Activated naive CD4-positive, alpha-beta T cell treated with anti-CD3 and anti-CD28 coated beads for 36 hours (primary cell): ENCODE measurements at places on chromosomes 12 and 14.

- no peak for DNase-seq
These were observed 1489.4 kb downstream of the AACS start for GRCh38 chr12:126554625-126555024.

DNA sequence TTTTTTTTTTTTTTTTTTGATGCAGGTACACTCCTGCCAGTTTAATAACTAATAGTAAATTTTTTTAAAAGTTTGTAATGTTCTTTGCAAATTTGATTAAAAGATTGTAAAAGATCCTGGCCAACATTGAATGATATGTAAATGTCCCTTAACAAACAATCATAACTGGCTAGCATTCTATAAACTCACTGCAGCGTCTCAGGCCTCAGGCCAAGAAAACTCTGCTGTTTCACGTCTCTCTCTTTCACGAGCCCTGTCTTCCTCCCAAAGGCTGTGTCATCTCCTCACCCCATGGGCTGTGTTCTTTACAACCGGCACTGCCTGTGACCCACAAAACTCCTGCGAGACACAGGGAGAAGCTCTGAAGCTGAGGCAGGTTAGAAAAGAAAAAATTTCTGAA lies 103.3 kb downstream of the NUAK1 start:
- DNase-seq = no peak

- no peak for DNase-seq
These were observed 514.6 kb downstream of the FUT8 start for GRCh38 chr14:65926935-65927700.

DNA sequence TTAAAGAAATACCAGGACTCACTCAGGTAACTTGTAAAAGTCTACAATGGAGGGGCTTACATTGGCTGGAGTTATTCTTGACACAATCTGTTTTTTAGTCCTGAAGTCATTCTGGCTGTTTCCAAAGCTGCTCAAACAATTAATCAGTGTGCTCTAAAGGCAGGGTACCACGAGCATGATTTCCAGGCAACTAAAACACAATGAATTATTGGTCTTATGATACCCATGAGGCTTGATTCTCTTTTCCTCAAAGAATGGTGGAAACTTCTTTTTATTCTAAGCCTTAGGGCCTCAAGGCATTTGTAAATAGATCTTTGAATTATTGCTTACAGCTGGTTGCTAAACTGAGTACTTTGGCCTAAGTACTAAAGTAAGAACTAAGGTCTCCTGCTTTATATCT lies 199.8 kb upstream of the PDZRN4 start:
- no peak for DNase-seq

GRCh38 chr12:108495054-108495453 lies 20.0 kb upstream of the FICD start:
- peak; percentile 38 for DNase-seq

GRCh38 chr12:126160912-126161311 lies 1095.7 kb downstream of the AACS start:
- no peak for DNase-seq

DNA sequence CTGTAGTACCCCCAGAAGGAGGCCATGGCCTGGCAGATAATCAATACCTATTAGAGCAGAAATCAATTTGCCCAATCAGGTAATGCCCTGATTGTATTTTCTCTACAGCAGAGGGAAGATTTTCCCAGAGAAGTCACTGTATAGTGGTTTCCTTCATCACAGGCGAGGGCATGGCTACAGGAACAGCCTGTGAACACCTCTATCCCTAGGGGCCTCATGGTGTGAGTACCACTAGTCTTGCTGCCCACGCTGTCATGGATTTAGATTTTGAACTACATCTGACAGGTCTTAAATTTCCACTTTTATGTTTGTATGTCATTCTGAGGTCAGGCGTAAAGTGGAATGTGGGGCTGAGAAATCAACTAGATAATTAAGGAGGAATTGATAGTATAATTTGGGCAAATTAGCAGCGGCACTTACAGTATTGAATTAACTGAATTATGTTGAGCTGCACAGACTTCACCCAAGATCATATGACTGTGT lies 42.4 kb upstream of the STXBP6 start:
- no peak for DNase-seq

DNA sequence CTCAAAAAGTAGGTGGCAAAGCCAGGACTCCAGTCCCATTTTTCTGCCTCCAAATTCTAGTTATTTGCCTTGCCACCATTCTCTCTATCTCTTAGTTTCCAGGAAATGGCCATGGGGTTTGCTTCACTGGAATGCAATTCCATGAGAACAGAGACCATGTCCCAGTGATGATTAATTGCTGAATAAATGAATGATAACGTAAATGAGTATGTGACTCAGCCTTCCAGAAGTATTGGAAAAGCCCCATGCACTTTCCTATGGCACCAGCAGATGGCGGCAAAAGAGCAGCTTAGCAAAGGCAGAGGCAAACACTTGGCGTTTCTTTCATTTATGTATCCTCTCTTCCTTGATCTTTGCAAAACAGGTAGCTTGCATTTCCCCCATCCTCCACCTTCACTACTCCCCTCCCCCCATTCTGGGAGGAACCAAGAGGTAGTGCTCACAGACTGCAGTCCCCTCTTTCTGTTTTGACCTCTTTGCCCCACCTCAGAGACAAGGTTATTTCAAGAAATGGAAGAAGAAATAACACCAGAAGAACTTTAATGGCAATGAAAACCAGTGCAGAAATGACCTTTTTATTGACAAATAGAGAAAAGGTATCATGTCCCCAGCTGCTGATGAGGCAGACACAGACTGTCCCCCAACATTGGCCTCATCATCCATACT lies 21.3 kb downstream of the TBX3 start:
- peak; percentile 85 for DNase-seq

DNA sequence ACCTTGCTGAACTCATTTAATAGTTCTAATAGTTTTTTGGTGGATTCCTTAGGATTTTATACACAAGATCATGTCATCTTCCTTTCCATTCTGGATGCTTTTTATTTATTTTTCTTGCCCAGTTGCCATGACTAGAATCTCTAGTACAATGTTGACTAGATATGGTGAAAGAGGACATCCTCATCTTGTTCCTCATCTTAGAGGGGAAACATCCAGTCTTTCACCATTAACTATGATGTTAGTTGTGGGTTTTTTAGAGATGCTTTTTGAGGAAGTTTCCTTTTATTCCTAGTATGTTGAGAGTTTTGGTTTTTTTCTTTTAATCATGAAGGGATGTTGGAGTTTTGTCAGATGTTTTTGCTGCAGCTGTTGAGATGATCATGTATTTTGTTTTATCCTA lies 8.7 kb downstream of the ANKRD13A start:
- DNase-seq = no peak

- no peak for DNase-seq
These were observed 83.4 kb downstream of the ADCK1 start for GRCh38 chr14:77883131-77883846.

DNA sequence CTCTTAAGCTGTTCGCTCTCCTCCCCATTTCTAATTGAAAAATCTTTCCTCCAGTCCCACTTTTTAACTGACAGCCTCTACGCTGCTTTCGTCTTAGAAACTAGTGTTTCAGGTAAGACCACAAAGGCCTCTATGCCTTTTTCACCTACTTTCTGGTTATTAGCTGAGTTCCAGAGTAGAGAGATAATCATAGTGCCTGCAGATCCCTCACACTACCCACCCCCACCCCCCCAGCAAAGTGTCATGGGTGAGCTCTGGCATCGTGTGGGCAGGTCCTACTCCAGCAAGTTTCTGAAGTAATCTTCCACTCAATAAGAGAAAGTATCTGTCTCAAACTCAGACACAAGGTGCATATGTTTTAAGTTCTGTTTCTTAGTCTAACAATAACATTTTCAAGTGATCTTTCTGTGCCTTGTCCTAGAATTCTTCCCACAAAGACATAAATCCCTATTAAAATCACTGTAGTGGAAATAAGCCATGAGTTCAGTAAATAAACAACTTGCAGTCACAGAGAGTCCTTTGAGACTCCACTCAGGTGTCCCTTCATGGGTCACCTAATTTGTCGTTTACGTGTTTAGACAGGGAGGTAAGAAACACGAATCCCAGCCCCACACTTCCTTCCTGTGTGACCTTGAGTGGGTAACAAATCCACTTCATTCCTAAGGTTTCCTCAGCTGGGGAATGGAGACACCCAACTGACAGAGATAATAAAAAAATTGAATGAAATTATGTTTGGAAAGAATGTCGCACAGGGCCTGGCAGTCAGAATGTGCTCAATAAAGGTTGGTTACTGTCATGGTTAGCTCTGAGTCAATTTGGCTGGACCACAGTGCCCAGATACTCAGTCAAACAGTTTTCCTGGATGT lies 228.9 kb upstream of the CAND1 start:
- DNase-seq = no peak

DNA sequence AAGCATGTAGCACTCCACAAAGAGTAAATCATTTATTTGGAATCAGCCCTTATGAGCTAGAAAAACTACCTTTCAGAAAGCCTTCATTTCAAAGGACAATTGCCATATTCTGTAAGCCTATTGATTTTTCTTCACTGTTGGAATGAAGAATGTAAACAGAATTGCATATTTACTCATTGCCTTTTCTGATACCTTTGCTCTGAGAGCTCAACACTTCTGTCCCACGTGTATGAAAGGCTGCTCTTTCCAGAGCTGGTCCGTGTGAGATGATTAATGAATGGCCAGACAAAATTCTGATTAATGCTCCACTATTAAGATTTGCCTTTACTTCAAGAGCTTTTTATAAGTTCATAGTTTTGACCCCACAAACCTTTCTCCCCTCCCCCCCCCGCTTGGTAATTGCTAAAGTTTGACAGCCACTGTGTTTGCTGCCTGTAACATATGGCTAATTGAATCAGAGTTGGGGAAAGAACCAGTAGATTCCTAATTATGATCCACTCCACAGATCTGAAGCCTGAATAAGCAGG lies 63.0 kb upstream of the PLEKHA5 start:
- DNase-seq = no peak

DNA sequence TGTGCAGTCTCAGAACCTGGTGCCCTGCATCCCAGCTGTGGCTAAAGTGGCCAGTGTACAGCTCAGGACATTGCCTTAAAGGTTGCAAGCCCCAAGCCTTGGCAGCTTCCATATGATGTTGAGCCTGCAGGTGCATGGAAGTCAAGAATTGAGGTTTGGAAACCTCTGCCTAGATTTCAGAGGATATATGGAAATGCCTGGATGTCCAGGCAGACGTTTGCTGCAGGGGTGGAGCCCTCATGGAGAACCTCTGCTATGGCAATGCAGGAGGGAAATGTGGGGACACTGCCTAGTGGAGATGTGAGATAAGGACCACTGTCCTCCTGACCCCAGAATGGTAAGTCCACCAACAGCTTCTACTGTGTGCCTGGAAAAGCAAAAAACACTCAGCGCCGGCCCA lies 17.9 kb upstream of the CNIH1 start:
- DNase-seq = no peak

DNA sequence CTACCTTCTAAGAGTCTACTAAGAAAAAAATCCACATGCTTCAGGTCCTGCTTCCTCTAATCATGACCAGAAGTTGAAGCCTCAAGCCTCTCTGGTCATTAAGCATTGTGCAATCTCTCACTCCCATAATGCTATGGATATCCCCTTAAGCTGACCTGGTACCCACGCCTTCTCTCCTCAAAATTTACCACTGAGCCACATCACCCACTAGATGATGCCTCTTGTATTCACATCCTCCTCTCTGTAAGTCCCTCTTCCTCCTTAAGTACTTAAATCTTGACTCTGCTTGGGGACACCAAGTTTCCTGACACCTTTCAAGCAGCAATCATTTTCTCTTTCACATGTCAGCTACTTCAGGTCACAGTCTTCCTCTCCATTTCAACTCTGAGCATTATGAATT lies 9.8 kb downstream of the GALNT4 start:
- no peak for DNase-seq

- no peak for DNase-seq
These were observed 78.5 kb downstream of the CALM1 start for GRCh38 chr14:90475298-90475697.

GRCh38 chr14:68450391-68451120 lies 342.3 kb downstream of the ZFP36L1 start:
- no peak for DNase-seq

DNA sequence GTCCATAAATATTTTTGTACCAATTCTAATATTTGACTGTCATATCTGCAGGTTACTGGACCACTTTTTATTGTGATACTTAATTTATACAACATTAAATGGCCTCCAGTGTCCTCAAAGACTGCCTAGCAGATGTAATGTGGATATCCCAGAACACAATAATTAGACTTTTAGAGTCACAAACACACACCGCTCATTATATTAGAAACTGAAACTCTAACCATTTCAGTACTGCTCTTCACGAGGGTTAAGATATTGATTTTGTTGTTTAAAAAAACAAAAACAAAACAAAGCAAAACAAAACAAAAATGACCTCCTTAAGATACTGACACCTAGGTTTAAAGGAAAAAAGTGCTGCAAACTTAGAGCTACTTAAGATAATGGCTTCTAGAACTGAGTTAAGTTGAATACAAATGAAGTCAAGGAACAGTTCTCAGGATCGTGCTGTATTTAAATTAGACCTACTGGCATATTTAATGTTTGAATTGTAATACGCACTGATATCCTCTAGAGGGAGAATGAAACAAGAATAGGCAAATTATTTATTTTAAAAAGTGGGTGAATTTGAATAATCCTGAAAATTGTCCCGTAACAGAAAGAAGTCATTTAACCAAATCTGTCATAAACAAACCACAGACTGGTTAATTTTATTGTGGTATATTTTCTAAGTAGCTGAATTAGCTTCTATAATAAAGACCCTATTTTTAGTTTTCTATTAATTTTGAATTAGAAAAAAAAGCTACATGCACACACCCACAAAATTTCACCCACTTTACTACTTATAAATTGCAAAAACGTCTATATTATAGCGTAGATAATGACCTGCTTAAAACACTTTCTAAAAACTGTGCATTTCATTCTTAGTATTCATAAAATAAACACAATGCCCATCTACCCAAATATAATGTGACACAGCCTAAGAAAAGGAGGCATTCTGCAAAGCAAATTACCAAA lies 395.2 kb upstream of the DCN start:
- no peak for DNase-seq

- no peak for DNase-seq
These were observed 100.5 kb upstream of the RFLNA start for GRCh38 chr12:124194264-124194892.

GRCh38 chr12:43210485-43211192 lies 341.4 kb downstream of the ADAMTS20 start:
- DNase-seq = no peak

- no peak for DNase-seq
These were observed 61.4 kb downstream of the HMGA2 start for GRCh38 chr12:65885716-65886115.

DNA sequence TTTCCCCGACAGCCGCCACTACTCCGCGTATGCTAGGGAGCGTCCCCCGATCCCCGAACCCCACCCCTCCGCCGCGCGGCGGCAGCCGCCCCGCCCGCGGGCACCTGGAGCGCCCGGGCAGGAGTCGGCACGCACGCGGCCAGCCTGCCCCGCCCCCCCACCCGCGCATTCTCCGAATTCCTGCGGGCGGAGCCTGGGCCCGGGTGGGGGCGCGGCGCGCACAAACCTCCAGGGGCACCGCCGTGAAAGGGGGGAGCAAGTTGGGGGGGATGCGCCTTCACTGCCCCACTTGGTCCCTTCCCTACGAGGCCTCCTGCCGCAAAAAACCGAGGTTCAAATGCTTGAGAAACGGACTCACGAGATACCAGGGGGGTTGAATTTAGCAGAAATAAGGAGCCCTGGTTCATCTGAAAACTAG lies 1.7 kb downstream of the AJUBA start:
- DNase-seq = peak; percentile 37
